ENCODE measurements at places on chromosomes 3 and 15.

DNA sequence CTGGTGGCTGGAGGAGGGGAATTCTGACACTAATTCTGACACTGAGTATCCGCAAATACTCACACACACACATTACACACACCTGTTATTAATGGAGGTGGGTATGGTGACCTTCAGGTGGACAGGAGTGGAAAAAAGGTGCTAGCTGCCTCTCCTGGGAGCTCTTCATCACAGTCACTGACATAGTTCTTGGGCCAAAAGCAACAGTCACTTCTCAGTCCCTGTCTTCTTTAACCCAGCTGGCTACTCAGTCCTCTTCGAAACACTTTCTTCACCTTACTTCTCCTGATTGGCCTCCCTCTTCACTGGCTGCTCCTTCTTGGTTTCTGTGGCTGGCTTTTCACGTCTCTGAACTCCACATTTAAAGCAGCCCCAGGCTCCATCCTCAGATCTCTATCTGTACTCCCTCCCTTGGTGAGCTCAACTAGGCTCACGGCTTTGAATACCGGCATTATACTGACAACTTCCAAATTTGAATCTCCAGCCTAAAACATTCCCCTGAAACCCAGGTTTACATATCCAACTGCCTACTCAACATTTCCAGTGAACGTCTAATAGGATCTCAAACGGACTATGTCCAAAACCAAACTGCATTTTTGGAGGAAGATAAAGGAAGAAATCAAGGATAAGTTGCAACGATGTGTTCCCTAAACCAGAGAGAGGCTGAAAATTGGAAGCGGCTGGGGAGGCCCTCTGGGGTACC is 53.2 kb upstream of the HEG1 start:
- H3K4me1 ChIP-seq: peaks cover 33% of the 10 kb centered on the region
- no peak overlapping the region for H3K27ac ChIP-seq
- H3K36me3 ChIP-seq: no peaks in the 10 kb centered on the region

DNA sequence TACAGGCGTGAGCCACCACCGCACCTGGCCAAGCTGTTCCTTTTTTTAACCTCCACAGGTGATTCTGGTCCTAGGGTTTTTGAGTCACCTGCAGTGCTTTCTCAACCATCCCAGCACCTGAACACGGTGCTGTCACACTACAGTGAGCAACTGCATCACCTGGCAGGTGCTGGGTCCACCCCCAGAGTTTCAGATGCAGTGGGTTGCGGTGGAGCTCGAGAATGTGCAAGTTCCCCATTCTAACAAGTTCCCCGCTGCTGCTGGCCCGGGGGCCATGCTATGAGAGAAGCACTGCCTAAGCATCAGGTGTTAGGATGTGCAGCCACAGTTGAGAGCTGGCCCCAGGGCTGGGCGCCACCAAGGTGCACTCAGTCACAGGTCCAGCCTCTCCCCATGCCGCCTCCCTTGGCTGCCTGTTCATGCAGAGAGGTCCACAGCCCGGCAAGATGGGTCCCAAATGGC is 18.0 kb downstream of the ISG20 start:
- H3K27me3 ChIP-seq: no peaks in the 10 kb centered on the region
- DNase-seq: peak; percentile 66
- peaks cover 29% of the 10 kb centered on the region for H3K4me1 ChIP-seq

DNA sequence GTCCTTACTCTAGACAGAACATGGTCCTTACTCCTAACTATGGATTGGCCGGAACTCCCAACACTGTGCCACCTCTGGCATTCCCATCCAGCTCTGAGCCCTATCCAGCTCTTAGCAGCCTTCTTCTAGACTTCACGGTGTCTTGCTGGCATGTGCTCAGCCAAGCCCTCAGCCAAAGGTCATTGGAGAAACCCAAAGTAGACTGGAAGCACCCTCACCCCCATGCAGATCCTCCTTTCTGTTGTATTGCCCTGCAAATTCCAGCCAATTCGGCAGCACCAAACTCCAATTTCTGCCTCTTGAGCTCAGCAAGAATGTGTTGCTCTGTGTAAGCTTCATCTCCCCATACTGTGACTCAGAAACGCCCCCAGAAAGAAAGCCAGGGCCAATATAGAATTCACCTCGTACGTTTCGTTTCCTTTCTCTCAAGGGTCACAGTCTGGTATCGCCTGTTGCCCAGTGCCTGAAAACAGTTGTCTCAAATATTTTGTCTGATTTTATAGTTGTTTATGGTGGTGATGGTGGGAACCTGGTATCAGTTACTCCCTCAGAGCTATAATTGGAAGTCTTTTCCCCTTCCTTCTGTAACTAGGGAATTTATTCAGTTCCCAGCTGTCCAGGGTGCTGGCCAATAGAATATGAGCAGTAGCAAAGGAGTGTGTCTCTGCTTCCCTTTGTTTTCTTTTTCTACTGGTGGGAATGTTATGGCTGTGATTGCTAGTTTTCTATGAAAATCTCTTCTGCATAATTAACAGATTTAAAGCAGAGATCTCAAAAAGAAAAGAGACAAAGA is 28.4 kb upstream of the EPHB3 start:
- DNase-seq: no peak
- no peak overlapping the region for H3K27ac ChIP-seq
- H3K4me3 ChIP-seq: no peak overlapping the region
- no peaks in the 10 kb centered on the region for H3K4me1 ChIP-seq

GRCh38 chr15:70323111-70323851 is 225.6 kb upstream of the TLE3 start:
- no peak for DNase-seq
- no peak overlapping the region for H3K4me3 ChIP-seq
- H3K27me3 ChIP-seq: no peaks in the 10 kb centered on the region
- H3K36me3 ChIP-seq: no peaks in the 10 kb centered on the region
- H3K4me1 ChIP-seq: peaks cover 44% of the 10 kb centered on the region

GRCh38 chr15:46131876-46132275 is 497.0 kb downstream of the SQOR start:
- H3K4me3 ChIP-seq: no peak overlapping the region
- DNase-seq: peak; percentile 58
- H3K27me3 ChIP-seq: no peaks in the 10 kb centered on the region
- H3K36me3 ChIP-seq: no peaks in the 10 kb centered on the region
- H3K27ac ChIP-seq: no peak overlapping the region
- peaks cover 13% of the 10 kb centered on the region for H3K4me1 ChIP-seq

DNA sequence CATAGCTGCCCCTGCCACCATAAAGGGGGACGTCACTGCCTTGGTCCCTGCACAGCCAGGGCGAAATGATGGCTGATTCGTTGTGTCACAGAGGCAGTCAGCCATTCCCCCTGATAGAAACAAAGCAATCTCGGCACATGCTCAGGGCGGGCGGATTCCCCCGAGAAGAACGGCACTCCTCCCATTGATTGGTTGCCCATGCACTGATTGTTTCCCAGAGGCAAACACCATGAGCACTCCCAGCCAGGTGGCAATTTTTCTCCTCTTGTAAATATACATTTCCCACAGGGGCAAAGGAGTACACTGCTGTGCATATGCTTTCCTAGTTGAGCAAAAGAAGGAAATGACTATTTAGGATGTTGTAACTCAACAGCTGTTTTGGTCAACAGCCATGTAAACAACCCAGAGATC is 56.5 kb downstream of the KY start:
- H3K36me3 ChIP-seq: no peaks in the 10 kb centered on the region
- no peaks in the 10 kb centered on the region for H3K27me3 ChIP-seq
- no peak for DNase-seq
- H3K27ac ChIP-seq: no peak overlapping the region
- peaks cover 12% of the 10 kb centered on the region for H3K4me1 ChIP-seq

- H3K27me3 ChIP-seq: peaks cover 18% of the 10 kb centered on the region
- no peak overlapping the region for H3K27ac ChIP-seq
- no peaks in the 10 kb centered on the region for H3K36me3 ChIP-seq
- DNase-seq: no peak
- H3K4me1 ChIP-seq: no peaks in the 10 kb centered on the region
These were observed 247.8 kb downstream of the GABRB3 start for GRCh38 chr15:26525096-26525495.

Measured in RWPE2 (cell line).